ENCODE measurements at places on chromosomes 2 and 18.

GRCh38 chr18:26307161-26307773, 81.0 kb downstream of the TAF4B start:
- peak; percentile 28 for DNase-seq

- no peak for DNase-seq
Observed at GRCh38 chr2:54757500-54757899, 34.0 kb downstream of the EML6 start.

DNA sequence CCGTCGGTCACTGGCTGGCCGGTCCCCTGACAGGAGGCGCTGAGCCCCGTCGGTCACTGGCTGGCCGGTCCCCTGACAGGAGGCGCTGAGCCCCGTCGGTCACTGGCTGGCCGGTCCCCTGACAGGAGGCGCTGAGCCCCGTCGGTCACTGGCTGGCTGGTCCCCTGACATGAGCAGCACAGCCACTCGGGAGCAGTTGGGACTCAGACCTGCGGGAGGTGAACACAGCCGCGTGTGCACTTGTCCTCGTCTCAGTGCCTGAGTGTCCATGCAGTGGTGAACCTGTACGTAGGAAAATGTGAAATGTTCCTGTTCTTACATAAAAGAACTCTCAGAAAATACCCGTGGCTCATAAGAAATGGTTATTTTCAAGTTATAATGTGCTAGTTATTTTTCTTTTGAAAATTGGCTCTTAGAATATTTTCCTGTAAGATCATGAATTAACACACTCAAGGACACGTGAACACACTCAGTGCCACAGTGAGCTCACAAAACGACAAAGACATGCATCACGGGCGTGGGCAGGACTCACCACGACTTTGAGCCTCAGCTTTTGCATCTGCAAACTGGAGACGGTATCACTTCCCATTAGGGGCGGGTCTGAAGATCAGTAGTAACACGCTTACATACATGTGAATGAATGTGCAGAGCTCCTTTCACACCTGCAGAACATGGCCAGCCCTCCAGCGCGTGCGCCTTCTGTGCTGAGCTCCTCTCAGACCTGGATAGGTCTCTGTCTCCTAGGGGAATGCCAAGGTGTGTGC, 21.1 kb upstream of the NFATC1 start:
- no peak for DNase-seq

- DNase-seq: no peak
Observed at GRCh38 chr2:16700551-16701259, 35.1 kb upstream of the CYRIA start.

DNA sequence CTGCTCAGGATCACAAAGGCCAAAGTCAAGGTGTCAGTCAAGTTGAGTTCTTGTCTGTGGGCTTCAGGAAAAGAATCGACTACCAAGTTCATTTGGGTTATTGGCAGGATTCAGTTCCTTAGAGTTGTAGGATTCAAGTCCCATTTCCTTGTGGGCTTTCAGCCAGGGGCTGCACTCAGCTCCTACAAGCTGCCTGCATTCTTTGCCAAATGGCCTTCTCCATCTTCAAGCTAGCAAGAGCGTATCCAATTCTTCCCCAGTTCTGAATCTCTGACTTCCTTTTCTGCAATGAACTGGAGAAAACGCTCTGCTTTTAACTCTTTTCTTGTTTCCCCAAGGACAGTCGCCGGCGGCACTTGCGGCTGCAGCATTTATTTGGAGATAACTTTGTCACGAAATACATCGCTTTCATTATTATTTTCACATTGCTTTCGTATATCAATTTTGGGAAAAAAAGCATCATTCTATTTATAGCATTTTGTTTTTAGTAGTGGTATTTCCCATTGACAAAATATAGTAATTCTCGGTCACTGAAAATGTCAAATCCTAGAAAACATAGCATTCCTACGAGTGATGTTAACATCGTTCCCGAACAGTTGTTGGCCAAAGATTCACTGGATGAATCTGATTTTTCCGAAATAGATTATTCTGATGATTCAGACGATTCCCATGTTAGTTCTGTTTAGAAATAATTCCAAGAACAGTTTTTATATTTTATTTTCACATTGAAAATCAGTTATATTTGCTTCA, 59.6 kb upstream of the SERPINE2 start:
- DNase-seq: no peak

- no peak for DNase-seq
Observed at GRCh38 chr2:208010506-208010905, 14.8 kb downstream of the PLEKHM3 start.

- no peak for DNase-seq
Observed at GRCh38 chr2:186783254-186783653, 65.7 kb downstream of the ZSWIM2 start.

DNA sequence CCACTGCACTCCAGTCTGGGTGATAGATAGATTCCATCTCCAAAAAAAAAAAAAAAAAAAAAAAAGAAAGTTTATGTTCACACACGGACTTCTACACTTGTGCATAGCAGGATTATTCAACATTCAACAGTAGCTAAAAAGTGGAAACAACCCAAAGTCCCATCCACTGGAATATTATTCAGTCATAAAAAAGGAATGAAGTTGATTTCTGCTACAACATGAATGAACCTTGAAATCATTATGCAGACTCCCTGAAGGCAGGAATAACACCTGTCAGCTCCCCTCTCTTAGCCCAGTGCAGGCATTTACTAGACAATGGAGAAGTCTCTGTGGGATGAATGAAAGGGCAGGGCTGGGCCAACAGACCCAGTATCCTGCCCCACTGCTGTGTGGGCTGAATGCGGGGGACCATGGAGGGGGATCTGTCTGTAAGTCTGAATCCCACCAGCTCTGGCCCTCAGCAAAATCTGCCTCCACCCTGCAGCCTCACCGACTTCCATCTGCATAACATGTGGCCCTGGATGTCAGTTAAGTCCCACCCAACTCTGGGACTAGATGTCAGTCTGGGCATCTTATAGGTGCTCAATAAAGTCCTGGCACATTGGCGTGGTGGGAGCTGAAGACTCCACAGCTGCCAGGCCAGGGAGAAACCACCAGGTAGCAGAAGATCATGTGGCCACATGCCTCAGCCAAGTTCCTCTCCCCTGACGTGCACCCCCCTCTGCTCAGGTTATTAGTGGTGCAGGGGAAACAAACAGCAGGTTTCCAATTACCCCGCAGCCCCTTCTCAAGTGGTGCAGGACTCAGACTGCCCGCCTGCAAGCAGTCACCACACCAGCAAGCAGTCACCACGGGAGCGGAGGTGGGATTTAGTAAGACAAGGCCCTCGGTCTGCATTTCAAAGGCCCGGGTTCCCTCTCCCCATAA, 8.9 kb downstream of the ZFP36L2 start:
- no peak for DNase-seq

GRCh38 chr18:79926306-79926705, 25.1 kb downstream of the SLC66A2 start:
- no peak for DNase-seq

DNA sequence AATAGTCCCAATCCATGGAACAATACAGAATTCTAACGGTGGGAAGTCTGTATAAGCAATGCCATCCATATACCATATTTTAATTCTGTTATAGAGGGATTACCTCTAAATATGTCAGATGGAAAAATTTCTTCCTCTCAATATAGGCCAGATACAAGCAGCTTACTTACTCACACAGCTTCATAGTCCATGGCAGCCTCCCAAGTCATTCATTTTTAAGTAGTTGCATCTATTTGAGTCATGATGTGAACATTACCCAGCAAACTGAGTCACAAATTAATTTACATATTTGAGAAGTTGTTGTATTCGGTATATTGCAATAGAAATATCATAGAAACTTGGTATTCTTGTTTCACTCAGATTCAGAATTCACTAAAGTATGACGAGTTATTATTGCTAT, 20.3 kb downstream of the TBR1 start:
- peak; percentile 80 for DNase-seq
